ENCODE measurements at places on chromosomes 5 and 9. TPM values are rescaled to one million over a fixed set of nuclear protein-coding genes. Genes with fewer than 3 reads are reported as not detected.

DNA sequence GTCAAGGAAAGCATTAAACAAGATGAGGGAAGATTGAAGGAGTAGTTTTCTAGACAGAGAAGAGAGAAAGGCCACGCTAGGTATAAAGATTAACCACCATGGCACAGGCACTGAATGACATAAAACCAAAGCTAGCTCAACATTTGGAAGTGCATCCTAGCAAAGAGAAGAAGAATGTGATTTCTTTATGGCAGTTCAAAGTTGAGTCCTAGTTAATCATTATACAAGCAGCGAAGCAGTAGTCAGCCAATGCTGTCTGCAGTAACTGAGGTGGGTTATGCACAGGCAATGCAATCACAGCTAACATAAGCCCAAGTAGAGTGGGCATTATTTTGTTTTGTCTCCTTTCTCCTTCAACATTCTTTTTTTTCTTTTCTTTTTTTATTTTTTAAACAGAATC is 24.0 kb upstream of the ANKRD31 start:
- no peaks in the 10 kb centered on the region for H3K36me3 ChIP-seq
- H3K27me3 ChIP-seq, result no peaks in the 10 kb centered on the region
- no peaks in the 10 kb centered on the region for H3K4me1 ChIP-seq

DNA sequence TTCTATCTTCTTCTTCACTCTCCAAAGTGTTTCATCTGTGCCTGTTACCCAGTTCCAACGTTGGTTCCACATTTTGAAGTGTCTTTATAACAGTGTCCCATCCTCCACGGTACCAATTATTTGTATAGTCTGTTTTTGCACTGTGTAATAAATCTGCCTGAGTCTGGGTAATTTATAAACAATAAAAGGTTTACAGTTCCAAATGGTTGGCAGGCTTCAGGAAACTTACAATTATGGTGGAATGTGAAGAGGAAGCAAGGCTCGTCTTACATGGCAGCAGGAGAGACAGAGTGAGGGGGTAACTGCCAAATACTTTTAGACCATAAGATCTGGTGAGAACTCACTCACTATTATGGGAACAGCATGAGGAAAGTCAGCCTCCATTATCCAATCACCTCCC is 465.4 kb upstream of the CDH9 start:
- H3K4me3 ChIP-seq, result no peak overlapping the region
- no peaks in the 10 kb centered on the region for H3K36me3 ChIP-seq
- H3K27me3 ChIP-seq, result no peaks in the 10 kb centered on the region
- H3K27ac ChIP-seq, result no peak overlapping the region

GRCh38 chr9:1875921-1876448 is 139.2 kb upstream of the SMARCA2 start:
- no peaks in the 10 kb centered on the region for H3K36me3 ChIP-seq
- H3K27ac ChIP-seq, result no peak overlapping the region
- H3K27me3 ChIP-seq, result no peaks in the 10 kb centered on the region
- H3K4me1 ChIP-seq, result no peaks in the 10 kb centered on the region

GRCh38 chr5:45774528-45774927 is 78.3 kb upstream of the HCN1 start:
- H3K4me3 ChIP-seq, result no peak overlapping the region
- no peaks in the 10 kb centered on the region for H3K4me1 ChIP-seq
- H3K36me3 ChIP-seq, result no peaks in the 10 kb centered on the region
- H3K27me3 ChIP-seq, result no peaks in the 10 kb centered on the region

Gene SOHLH1
- not detected for total RNA-seq

Data from Peyer's patch (tissue), 4 donors.